ENCODE measurements at places on chromosomes 1 and 21.

DNA sequence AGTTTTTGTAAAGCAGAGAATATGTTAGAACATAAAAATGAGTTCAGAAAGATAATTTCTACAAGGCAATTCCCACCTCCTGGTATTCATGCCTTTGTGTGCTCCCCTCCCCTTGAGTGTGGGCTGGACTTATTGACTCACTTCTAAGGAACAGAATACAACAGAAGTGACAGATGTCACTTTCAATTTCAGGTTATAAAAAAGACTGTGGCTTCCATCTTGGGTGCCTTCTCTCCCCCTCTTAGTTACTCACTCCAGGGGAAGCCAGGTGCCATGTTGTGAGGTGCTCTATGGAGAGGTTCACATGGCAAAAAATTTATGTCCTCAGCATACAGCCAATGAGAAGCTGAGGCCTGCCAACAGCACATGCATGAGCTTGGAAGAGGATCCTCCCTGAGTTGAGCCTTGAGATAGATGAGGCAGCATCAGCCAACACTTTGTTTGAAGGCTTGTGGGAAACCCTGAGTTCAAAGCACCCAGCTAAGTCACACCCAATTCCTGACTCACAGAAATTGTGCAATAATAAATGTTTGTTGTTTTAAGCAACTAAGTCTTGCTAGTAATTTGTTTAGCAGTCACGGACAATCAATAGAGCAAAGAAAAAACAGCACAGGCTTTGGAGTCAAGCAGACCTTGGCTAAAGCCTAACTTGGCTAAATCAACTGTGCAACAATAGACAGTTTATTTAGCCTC is 73.5 kb upstream of the NGF start:
- no peak for DNase-seq

GRCh38 chr1:60141276-60141675 is 67.7 kb upstream of the C1orf87 start:
- no peak for DNase-seq

- no peak for DNase-seq
Measured at GRCh38 chr1:30597711-30598110, 125.7 kb downstream of the MATN1 start.

DNA sequence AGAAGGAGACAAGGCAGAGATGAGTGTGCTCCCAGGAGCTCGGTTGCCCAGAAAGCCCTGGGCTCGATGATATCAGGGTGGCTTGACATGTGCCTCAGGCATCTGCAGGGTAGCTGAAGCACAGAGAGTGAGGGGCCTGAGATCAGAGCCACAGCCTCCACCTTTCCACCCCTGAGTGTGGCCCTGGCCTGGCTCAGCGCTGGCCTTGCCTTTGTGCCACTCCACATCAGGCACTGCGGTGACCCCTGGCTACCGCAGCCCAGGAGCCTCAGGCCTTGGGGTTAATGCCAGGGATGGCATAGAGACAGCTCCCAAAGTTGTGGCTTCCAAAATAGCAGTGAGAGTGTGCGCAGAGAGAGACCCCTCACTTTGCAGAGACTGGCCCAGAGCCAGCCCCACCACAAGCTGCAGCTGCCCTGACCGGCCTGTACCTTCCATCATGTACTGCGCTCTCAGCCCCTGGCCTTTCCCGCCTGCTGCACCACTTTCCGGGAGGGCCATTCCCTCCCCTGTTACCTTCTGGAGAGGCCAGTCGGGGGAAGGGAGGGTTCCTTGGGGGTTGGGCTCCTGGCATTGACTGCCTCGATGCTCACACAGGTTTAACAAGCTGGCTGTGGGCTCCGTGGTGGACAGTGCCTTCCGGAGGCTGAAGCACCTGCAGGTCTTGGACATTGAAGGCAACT is 19.5 kb downstream of the PODN start:
- no peak for DNase-seq

DNA sequence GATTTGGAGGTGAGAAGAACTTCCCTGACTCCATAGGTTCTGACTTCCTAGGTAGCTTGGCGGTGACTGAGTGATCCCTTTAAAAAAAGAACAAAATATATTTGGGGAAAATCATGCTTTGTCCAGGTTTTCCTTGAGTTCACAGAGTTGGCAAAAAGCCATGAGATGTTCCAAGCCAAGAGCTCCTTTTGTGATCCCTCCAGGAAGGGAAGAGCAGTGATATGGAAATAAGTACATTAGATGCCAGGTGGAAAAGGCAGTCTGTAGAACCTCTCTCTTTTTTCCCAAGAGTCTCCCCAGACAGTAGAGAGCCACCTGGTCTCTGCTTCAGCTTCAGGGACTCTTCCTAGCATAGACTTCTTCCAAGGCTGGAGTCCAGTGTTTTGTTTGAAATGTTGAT is 10.2 kb downstream of the TLCD4 start:
- no peak for DNase-seq

DNA sequence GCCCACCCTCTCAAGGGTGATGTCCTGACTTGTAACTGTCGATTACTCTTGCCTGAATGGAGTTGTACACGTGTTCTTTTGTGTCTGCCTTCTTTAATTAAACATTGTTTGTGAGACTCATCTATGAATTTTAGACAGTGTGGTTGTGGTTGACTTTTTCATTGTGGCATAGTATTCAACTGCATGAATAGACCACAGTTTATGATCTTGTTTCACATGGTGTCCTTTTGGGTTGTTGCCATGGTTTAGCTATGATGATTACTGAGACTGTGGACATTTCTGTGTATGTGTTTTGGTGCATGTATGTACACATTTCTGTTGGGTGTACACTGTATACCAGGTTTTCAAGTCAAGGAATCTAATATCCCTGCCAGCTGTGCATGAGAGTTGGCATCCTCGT is 30.1 kb downstream of the PRMT2 start:
- DNase-seq: peak; percentile 15
